ENCODE measurements at places on chromosomes 5 and 9. TPM values are rescaled to one million over a fixed set of nuclear protein-coding genes. Genes with fewer than 3 reads are reported as not detected.

DNA sequence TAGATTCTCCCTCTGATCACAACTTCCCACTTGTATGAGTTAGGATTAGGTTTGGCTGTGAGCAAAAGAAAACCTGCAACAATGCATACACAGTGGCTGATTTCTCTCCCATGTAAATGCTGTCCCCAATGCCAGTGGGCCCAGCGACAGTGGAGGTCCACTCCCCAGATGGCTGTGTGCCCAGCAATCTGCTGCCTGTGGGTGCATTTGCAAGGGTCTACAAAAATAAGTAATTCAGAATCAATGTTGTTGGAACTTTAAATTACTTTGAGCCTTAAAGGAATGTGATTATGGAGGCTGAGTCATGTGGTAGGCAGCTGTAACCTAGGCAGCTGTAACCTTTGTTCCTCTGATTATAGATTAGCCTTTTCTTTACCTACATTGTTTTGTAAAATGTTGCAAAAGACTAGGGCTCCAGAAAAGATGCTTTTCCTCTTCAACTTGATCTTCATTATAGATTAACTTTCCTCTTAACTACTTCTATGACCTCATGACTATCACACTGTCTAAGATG lies 14.2 kb upstream of the MXD3 start:
- H3K27me3 ChIP-seq: no peaks in the 10 kb centered on the region
- peaks cover 9% of the 10 kb centered on the region for H3K4me1 ChIP-seq
- no peak overlapping the region for H3K4me3 ChIP-seq
- DNase-seq: peak; percentile 47
- no peaks in the 10 kb centered on the region for H3K36me3 ChIP-seq

GRCh38 chr5:149581192-149581861 lies at the start of gene ARHGEF37:
Gene ARHGEF37 (plus strand): TSS chr5:149581498. CDS start chr5:149597770, 16,272 bp downstream.
- H3K27me3 ChIP-seq: peaks cover 30% of the 10 kb centered on the region
- DNase-seq: peak; percentile 71
- H3K4me3 ChIP-seq: peak within 1 kb of the TSS; percentile 68
- no peak within 1 kb of the TSS for H3K27ac ChIP-seq
- peaks cover 8% of the 10 kb centered on the region for H3K4me1 ChIP-seq

STC2 gene
- 160 TPM for total RNA-seq

TMEM250 gene
- 39.2 TPM for total RNA-seq

- peaks cover 38% of the 10 kb centered on the region for H3K4me1 ChIP-seq
- peaks cover 20% of the 10 kb centered on the region for H3K36me3 ChIP-seq
- H3K27ac ChIP-seq: peak overlapping the region; percentile 97
- DNase-seq: peak; percentile 74
Observed at GRCh38 chr5:33441241-33442177, 744 bp downstream of the TARS1 start.

- H3K4me3 ChIP-seq: no peak overlapping the region
- no peaks in the 10 kb centered on the region for H3K27me3 ChIP-seq
- no peaks in the 10 kb centered on the region for H3K4me1 ChIP-seq
- no peak for DNase-seq
- H3K27ac ChIP-seq: no peak overlapping the region
- no peaks in the 10 kb centered on the region for H3K36me3 ChIP-seq
Observed at GRCh38 chr5:62421414-62421813, 8.9 kb downstream of the IPO11 start.

DNA sequence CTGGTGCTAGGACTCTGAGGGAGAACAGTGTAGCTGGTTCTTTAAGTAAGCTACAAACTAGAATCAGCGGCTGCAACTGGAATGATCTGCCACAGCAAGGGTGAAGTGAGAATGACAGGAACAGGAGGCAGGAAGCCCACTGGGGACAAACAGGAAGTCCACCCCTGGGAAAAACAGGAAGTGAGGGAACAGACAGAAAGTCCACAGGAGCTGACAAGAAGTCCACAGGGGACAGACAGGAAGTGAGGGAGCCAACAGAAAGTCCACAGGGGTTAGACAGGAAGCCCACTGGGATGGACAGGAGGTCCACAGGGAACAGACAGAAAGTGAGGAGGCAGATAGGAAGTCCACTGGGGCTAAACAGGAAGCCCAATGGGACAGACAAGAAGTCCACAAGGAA lies 15.5 kb downstream of the ADAMTS16 start:
- peaks cover 4% of the 10 kb centered on the region for H3K36me3 ChIP-seq
- DNase-seq: no peak
- H3K4me3 ChIP-seq: no peak overlapping the region
- H3K27ac ChIP-seq: no peak overlapping the region
- H3K4me1 ChIP-seq: peaks cover 5% of the 10 kb centered on the region

DNA sequence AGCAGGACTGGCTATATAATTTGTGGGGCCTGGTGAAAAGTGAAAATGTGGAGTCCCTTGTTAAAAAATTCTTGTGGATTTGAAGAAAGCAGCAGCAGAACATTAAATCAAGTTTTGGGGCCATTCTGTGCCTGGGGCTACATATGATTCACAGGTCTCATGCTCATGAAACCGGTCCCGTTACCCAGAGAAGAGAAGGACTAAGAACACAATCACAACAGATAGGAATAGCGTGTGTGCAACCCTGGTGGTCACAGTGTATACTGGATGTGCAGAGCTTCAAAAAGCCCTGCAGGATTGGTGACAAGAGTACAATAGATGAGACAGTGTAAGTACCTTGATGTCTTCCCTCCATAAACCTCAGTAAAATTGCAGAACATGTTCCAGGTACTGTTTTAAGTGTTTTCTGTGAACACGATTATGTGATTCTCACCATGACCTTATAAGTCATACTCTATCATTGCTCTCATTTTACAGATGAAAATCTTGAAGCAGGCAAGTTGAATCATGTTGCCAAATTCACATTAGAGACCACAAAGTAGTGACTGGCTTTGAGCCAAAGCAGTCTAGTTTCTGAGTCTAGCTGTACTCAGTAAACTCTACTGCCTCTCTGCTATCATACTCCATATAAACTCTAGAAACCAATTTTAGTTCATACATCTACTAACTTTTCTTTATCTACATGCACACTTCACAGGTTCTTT lies 636.5 kb downstream of the TAF11L14 start:
- no peak overlapping the region for H3K27ac ChIP-seq
- no peaks in the 10 kb centered on the region for H3K27me3 ChIP-seq
- no peak overlapping the region for H3K4me3 ChIP-seq
- no peak for DNase-seq
- no peaks in the 10 kb centered on the region for H3K36me3 ChIP-seq

DNA sequence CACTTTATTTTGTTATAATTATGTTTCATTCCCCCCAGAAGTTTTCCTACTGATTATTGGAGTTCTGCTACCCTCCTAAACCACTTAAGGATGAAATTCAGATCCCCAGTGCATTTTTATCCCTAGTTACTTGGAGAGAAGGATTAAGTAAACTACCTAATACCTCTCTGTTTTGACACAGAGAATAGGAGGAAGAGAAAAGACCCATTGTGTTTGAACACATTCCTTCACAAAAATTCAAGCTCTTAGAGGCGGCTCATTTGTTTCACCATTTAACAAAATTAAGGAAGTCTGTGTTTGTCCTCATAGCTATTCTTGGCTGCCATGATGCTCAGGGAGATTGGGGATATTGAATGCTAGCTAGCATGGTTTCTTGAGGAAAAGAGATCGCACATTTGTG lies 492.6 kb downstream of the EBF1 start:
- no peak overlapping the region for H3K4me3 ChIP-seq
- H3K4me1 ChIP-seq: 0 out of 2 replicates have a peak, but pooled peaks cover 4% of the 10 kb centered on the region
- no peaks in the 10 kb centered on the region for H3K36me3 ChIP-seq
- no peak overlapping the region for H3K27ac ChIP-seq

FABP6 gene
- 1.7 TPM for total RNA-seq

DNA sequence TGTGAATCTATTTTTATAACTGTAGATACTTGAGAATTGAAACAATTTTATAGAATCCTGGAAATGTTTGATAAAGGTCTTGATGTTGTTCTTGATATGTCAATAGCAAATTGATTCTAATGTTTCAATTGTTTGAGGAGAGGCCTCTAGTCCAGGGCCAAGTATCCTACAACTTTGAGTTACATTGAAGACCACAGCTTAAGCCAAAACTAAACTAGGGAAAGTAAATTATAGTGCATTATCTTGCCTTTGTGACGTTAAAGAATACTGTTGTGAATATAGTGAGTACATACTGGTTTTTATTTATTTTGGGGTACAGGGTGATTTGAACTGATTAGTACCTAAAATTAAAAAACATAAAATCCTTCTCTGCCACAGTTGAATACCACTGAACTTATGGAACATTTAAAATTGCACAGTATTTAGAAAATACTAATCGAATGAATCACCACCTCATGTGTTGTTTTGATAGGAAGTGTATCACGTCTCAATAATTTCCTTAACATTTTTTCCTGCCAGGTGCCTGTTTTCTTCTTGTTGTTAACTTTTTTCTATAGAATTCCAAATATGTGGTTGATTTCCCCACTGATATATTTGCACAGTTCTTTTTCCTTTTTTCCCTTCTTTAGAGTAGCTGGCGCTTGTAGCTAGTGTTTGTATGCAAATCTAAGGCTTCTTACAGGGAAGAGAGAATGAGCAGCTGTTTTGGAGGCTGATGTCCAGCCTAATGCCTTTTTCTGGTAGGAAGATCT lies 12.5 kb downstream of the ARHGEF28 start:
- H3K27ac ChIP-seq: no peak overlapping the region
- H3K36me3 ChIP-seq: no peaks in the 10 kb centered on the region
- no peaks in the 10 kb centered on the region for H3K27me3 ChIP-seq
- H3K4me1 ChIP-seq: 0 out of 2 replicates have a peak, but pooled peaks cover 6% of the 10 kb centered on the region
- DNase-seq: no peak

All from GM23338 (cell line).